ENCODE measurements at places on chromosomes 3 and 15.

GRCh38 chr15:26879706-26880105 is 12.8 kb downstream of the GABRA5 start:
- no peak for DNase-seq

GRCh38 chr3:11736136-11736833 is 92.6 kb upstream of the VGLL4 start:
- DNase-seq: no peak

- no peak for DNase-seq
Observed at GRCh38 chr15:29018995-29019976, 133.5 kb downstream of the APBA2 start.

DNA sequence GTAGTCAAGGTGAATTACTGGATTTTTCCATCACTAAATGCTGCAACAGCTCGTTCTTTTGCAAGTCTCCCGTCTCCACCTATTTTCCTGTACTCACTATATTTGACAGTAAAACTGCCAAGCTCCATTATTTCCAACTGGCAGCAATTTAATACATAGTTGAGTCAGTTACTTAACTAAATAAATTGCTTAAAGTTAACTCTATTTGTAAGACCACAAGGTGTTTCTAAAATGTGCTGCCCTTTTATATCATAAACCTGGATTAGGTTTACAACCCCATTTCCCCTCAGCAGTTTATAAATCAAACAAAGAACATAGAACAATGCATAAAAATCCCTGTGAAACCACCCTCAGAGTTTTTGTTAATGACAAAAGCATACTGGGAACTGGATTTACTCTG is 211.4 kb upstream of the DPH6 start:
- no peak for DNase-seq

DNA sequence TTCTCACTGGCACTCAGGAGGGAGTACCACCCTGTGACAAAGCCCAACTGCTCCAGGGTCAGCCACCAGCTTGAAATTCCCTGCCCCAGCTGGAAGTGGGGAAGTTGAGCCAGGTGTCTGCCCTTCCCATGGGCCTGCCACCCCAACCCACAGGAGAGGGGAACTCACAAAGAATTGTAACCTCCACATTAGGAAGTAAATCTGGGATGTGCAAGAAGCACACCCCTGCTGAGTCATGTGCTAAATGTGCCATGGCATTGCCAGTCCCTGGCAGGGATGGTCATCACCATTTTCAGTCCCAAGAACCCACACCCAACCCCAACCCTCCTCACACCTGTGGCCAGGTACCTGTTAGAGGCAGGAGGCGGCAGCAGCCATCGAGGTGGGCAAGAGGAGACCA is 165.2 kb upstream of the THBS1 start:
- DNase-seq: no peak

DNA sequence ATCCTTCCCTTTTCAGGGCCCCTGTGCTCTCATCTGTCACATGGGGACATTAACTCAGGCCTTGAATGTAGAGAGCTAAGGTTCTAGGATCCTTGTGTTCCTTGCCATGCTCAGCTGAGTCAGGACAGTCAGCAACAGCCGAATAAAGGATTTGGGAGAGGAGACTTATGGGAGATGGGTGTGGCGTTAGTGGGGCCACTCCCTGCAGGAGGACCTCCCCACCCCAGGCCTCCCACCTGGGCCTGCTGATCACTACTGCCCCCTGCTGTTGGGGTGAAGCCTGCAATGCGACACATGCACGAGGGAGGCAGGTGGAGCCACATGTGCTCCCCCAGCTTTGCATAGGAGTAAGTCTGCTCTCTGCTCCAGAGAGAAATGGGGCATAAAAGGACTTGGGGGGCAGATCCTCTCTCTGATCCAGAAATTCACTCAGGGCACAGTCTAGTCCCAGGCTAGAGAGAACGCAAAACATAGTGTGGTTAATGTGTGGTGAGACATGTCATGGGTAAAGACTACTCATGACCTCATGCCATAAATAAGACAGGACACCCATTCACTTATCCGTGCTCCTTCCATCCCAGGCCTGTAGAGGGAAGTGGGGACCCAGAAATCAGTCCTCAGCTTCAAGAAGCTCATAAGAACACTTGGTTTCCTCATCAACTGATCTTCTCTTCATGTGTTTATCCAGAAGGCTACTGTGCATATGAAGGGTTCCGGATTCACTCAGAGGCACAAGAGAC is 19.4 kb downstream of the RBP1 start:
- DNase-seq: no peak

DNA sequence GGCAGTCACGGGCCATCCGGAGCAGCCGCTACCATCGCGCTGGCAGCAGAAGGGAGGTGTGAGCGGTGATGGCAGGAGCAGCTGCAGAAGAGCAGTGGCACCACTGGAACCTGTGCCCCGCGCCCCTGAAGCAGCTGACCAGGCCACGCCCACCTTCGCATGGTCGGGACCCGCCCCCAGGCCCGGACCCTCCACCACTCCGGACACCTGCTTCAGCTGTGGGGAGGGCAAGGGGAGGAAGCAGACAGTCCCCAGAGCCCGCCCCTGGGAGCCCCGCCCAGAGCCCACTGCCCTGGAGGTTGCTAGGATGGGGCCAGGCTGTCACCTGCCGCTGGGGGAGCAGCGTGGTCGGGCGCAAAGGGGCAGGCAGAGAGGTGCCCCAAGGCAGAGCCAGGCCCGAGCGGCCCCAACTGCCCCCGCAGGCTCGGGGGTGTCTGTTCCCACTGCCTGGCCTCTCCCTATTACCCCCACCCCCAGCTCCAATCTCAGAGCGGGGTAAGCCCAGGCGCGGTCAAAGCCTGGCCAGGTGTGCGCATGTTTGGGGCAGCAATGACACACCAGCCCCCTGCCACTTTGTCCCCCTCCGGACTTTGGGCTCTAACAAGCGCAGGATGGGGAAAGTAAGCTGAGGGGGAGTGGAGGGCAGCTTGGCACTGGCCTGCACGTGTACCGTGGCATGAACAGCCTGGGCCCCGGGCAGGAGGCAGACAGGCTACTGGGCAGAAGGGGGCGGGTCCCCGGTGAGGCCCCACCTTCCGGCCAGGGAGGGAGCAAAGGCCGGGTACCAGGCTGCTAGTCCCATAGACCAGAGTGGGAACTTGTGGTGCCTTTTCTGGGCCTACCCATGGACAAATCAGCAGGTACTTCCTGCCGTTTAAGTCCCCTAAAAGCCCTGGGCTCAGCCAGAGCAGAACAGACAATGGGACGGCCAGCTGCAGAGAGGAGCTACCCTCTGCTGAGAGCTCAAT is 8.7 kb downstream of the SPCS1 start:
- DNase-seq: no peak

- DNase-seq: no peak
Observed at GRCh38 chr15:36495456-36495991, 83.9 kb upstream of the CDIN1 start.

DNA sequence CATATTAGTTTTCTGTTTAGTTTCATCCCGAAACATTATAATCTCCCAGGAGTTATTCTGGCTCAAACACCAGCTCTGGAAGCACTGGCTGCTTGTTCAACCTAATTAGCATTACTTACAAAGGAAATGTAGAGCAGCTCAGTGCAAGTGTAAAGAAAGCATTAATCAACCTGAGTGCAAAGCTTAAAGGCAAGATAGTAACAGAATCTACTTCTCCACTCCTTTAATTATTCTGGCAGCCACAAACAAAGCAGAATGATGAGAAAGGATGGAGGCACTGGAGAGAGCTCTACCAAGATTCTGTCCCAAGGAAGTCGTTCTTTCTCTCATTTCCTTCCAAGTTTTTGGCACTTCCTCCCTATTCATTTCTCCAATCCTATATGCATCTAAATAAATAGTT is 1384.0 kb downstream of the ZPLD1 start:
- DNase-seq: no peak

DNA sequence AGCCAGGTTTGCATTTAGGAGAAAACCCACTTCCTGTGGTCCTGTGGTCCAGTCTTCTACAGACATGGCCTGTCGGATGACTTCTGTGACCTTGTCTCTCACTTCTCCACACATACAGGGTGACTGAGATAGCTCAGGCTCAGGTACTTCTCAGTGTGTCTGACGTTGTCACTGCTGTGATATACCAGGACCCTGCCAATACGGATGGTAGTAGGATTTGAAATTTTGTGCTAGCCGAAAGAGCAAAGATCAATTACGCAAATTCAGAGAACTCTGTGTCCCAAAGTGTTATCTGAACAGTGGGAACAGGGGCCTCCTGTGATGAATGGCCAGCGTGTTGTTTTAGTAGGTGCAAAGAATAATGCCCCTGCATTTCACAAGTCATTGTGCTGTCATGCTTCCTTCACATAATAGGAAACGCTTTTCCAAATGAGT is 128.9 kb downstream of the MCTP2 start:
- DNase-seq: no peak

DNA sequence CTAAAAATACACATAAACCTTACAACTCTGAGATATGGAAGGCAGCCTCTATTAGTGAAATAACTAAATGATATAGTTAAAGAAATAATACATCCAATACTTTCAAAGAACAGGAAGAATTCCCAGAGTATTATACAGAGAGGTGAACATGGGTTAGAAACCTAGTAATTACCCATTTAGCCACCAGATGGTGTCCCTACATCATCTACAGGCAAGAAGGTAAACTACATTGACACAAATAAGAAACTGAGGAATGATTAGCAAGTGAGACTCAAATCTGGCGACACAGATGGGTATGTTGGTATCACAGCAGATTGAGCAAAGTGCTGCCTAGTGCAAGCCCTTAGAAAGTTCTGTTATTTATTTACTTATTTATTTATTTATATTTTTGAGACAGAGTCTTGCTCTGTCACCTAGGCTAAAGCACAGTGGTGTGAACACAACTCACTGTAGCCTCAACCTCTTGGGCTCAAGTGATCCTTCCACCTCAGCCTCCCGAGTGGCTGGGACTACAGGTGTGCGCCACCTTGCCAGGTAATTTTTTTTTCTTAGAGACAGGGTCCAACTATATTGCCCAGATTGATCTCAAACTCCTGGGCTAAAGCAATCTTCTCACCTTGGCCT is 28.2 kb downstream of the NEK4 start:
- DNase-seq: no peak

GRCh38 chr15:28014623-28015200 is 84.4 kb downstream of the OCA2 start:
- no peak for DNase-seq

- DNase-seq: no peak
Observed at GRCh38 chr3:133301194-133301593, 98.7 kb upstream of the BFSP2 start.

- DNase-seq: no peak
Observed at GRCh38 chr3:143414571-143415253, 295.1 kb downstream of the CHST2 start.

All from activated naive CD4-positive, alpha-beta T cell treated with Interleukin-2 at 50 U/mL for 16 hours (primary cell).